Small intestine (tissue), 16 donors: ENCODE measurements at places on chromosomes 5 and 9.

- no peak for DNase-seq
Measured at GRCh38 chr5:103428411-103428871, 134.1 kb downstream of the NUDT12 start.

DNA sequence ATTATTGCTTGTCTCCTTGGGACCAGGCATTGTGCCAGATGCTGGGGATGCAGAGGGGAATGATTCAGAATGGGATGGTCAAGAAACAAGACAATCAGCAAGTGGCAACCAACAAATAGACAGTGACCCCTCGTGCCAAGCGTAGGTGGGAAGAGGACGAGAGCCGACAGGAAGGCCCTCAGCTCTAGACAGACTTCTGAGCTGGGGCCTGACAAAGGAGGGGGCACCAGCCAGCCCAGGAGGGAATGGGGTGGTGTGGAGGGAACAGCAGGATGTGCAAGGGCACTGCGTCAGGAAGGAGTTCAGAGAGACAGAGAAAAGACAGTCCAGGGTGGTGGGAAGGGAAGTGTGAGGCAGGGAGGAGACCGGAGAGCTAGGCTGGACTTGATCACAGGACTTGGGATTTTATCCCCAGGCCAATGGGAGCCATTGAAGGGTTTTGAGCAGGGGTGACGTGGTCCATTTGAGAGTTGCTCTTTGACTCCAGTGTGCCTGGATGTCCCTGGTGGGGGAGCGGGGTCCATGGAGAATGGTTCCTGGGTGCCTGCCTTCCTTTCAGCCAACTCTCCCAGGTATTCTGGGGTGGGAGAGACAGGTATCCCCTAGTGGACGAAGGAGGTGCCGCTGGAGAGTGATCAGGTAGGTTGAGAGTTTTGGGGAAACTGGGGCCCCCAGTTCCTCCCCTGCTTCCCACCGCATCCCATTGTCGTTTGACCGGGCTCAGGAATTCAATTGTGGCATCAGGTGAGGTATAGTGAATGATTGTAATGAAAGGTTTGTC lies 79.3 kb upstream of the ZNF618 start:
- no peak for DNase-seq

DNA sequence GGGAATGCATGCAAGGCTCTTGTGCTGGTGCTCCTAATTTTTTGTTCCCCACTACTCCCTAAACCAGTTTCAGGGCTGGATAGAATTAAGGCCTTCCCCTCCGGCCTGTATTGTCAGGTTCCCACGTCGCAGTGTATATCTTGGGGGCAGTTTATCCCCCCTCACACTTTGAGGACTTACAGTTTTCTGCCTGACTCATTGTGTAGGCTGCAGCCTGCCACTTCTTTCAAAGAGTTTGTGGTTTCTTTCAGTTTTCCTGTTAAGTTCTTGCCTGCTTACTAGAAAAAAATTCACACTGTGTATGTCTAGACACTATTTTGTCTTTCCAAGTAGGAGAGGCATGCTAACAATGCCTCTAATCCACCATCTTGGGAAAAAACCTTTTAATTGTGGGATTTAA lies 28.4 kb upstream of the BTNL3 start:
- no peak for DNase-seq

- no peak for DNase-seq
Measured at GRCh38 chr5:81986126-81986525, 14.3 kb downstream of the ATG10 start.

GRCh38 chr5:122770477-122770876 lies 4.4 kb upstream of the SNX2 start:
- DNase-seq: no peak

- DNase-seq: no peak
Measured at GRCh38 chr5:151427258-151427657, 20.1 kb upstream of the SLC36A1 start.

DNA sequence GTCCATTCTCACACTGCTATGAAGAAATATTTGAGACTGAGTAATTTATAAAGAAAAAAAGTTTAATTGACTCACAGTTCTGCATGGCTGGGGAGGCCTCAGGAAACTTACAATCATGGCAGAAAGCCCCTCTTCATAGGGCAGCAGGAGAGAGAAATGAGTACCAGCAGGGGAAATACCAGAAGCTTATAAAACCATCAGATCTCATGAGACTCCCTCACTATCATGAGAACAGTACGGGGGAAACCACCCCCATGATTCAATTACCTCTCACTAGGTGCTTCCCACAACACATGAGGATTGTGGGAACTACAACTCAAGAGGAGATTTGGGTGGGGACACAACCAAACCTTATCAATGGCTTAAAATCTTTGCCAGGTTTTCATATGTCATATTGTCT lies 20.3 kb upstream of the TENT4A start:
- no peak for DNase-seq

- no peak for DNase-seq
Measured at GRCh38 chr5:10227379-10227778, 22.3 kb downstream of the ATPSCKMT start.

- DNase-seq: no peak
Measured at GRCh38 chr5:73825736-73826135, 199.7 kb downstream of the ARHGEF28 start.

GRCh38 chr9:96884443-96884842 lies 30.1 kb upstream of the ZNF782 start:
- DNase-seq: peak; percentile 81

DNA sequence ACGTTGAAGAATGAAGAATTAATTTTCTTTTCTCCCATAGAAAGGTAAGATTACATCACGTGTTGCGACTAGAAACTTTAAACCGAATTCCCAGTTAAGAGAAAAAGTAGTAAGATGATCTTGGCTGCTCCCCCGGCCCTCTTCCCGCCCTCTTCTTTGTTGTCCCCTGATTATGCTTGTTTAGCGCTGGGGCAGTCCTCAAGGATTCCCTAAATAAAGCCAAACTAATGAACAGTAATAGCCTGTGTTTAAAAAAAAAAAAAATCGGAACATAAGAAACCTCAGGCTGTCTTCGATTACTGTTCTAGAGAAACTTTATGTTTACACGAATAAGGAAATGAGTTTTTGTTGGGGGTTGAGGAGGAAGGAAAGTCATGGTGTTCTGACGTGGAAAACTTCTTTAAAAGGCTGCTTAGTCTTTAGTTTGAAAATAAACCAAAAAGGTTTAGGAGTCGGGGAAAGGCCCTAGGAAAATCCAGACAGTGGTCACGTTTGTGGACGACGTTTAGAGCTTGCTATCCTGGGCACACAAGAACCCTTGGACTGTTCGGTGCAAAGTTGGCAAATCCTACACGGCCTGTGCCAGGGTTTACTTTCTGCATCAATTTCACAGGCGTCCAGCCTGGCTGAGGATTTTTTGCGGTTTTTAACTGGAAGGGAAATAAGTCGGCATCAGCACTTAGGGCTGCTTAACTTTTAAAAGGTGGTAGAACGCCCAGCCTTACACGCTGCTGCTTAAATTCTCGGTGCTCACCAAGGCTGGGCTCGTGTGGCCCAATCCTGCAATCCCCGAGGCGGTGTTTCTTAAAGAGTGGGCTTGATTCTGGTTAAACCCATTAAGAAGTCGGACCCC lies 1.1 kb upstream of the MAT2B start:
- DNase-seq: peak; percentile 84

GRCh38 chr5:162128117-162128516 lies 60.5 kb downstream of the GABRG2 start:
- no peak for DNase-seq

DNA sequence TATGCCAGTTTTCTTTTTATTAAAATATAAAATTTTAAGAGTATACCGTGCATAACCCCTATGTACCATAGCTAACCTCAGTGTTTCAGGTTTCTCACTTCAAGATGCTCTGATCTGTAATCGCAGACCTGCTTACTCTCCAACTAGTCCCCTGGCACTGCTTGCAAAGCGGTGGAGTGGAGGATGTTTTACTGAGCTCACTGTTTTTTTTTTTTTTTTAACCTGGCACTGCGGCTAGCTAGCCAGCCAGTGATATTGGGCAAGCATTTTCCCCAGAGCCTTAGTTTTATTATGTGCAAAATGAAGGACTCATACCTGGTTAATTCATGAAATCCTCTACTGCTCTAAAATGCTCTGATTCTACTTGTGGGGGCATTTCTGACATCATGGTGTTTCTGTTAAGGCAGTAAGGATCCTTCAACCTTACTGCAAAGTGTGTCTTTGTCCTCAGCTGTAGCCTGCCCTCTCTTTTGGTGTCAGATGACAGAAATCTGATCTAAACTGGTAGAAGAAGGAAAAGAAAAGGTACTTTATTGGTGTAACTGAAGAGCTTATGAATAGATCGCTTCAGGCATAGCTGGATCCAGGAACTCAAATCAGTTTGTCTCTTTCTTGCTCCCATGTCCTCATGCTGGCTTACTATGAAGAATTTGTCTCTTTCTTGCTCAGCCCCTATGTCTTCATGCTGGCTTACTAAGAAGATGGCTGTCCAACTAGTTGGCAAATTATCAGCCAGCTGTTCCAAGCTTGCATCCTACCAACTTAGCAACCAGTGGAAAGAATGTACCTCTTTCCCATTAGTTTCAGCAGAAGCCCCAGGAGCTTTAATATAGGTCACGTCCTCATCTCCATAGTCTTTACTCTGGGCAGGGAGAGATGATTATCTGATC lies 59.8 kb downstream of the DOCK2 start:
- no peak for DNase-seq

GRCh38 chr5:50744776-50745175 lies 78.3 kb downstream of the PARP8 start:
- peak; percentile 64 for DNase-seq

DNA sequence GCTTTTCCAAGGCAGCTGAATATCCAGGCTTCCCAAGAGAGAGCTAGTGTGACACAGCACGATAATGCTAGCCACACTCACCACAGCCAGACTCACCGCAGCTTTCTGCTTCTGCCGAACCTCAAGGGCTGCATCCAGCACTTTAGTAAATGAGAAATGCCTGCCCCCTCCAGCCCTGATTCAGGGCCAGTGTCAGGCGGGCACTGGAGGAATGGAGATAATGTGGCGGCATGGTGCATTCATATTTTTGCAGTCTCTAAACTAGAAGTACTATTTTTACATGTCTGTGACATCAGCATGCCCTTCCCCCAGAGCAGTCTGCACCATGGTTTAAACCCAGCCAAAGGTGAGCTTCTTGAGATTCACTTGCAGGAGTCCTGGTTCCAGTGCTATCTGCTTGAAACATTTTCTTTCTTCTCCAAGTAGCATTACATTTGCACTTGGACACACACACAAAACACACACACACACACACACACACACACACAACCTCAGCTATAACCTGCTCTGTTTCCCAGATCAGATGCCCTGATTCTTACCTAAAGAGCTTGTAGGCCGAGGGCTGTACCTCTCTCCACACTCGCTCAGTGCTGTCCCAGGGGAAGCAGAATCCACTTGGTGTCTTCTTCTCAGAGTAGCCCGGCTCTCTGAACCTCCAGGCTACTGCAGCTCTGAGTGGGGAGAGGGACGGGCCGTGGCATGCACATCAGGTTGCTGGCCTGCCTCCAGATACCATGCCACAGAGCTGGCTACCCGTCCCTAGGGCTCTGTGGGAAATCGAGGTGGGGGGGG lies at the start of gene FGF1:
Gene FGF1, minus strand, starts transcription at position 673 of the 792 bp plus-strand sequence. CDS start 71,963 bp downstream, outside the sequence.
- no peak for DNase-seq

DNA sequence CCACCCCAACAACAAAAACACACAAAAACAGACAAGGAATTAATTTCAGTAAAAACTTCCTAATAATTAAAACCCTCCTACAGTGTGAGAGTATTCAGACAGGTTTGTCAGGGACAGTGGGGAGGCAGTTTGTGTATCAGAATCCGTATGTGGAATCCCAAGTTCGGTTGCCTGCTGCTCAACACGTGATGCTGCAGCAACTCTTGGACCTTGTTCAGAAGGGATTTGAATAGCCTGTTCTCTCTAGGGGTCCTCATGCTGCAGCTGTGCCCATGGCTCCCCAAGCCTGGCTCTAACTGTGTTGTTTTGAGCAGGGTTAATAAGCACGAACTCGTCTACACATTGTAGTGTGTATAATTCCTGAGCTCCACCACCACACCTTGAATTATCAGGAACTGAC lies 28.7 kb downstream of the TLE4 start:
- DNase-seq: no peak

GRCh38 chr5:65483546-65484346 lies 2.0 kb upstream of the ADAMTS6 start:
- peak; percentile 59 for DNase-seq

DNA sequence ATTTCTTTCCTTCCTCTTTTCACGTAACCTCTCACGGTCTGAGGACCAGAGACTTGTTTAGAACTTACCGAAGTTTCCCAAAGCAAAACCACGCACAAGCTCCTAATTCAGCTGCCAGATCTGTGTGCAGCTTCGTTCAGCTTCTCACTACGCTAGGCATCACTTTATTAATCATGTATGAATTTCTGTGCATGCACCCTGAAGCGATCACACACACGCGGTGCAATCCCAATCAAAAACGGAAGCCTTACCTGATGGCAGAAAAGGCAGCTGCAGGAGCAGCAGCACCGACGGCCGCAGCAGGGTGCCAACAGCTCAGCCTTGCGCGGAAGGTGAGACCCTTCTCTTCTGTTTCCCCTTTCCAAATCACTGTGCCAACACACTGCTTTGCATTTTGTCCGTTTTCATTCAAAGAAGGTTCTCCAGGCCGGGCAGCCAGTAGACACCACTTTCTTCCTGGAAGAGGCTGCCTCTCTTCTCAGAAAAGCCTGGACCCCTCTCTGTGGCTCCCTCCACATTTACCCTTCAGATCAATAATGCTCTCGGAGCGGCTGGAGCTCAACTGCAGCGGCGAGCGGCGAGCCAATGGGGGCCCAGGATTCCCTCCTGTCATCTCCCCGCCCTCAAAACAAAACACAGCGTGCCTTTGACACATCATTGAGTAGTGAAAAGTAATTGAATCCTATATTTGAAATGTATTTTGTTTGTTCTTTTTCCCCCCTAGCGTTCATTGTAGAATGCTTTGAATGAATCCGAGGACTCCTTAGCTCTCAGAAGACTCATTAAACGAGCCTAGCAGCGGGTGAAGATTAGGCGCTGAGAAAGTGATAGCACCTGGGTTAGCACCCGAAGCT lies at the start of gene CDH12:
Gene CDH12, minus strand, starts transcription at position 538 of the 854 bp plus-strand sequence.
- peak; percentile 5 for DNase-seq

GRCh38 chr9:123115146-123115913 lies 81.9 kb downstream of the GPR21 start:
- no peak for DNase-seq
